ENCODE measurements at places on chromosomes 3 and 15.
A peak's percentile ranks its signal among the peaks of the same experiment; 100 is the strongest.

DNA sequence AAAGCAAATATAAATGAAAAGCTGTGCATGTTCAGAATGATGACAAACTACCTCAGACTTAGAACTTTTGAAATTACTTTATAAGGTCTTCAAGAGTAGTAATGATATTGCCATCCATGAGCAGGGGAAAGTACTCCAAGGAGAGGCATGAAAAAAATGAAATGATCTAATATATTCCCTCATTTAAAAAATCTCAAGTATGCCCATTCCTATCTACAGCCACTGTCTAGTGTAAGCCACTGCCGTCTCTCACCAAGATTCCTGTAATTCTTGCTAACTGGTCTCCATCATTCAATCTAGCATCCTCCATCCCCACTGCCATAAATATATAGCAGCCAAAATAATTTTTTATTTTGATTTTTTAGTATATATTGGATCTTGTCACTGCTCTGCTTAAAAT is 258.8 kb downstream of the PLOD2 start:
- no peaks in the 10 kb centered on the region for H3K4me1 ChIP-seq
- H3K27me3 ChIP-seq = no peaks in the 10 kb centered on the region
- no peak overlapping the region for H3K27ac ChIP-seq
- no peak for DNase-seq
- no peaks in the 10 kb centered on the region for H3K36me3 ChIP-seq

- no peak overlapping the region for H3K27ac ChIP-seq
- no peak overlapping the region for H3K4me3 ChIP-seq
- DNase-seq = no peak
- H3K36me3 ChIP-seq = no peaks in the 10 kb centered on the region
Measured at GRCh38 chr3:143134471-143134870, 14.9 kb downstream of the CHST2 start.

GRCh38 chr3:129022114-129023007 is 21.3 kb downstream of the EFCC1 start:
- H3K27ac ChIP-seq = no peak overlapping the region
- no peak for DNase-seq
- H3K4me3 ChIP-seq = no peak overlapping the region
- H3K27me3 ChIP-seq = no peaks in the 10 kb centered on the region
- H3K36me3 ChIP-seq = no peaks in the 10 kb centered on the region

DNA sequence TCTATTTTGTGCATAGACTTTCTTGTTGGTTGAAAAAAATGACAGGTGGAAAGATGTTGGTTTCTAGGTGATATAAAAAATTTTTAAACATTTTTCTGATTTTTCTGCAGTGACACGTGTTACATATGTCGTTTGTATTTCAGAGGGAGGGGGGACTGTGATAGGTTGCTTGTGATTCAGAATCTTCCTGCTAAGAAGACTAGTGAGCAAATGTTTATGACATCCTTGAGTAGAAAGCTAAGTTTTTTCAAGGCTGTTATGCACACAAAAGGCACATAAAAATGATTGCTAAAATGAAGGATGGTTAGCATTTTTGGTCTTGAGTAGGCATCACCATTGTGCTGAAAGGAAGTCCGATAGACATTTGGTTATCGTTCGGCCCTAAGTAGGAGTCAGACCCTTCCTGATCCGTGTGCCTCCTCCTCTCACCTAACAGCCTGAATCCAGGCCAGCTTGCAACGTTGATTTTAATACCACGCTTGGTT is 1.5 kb downstream of the ZNF639 start:
- DNase-seq = no peak
- peak overlapping the region; percentile 90 for H3K27ac ChIP-seq
- H3K4me1 ChIP-seq = peaks cover 39% of the 10 kb centered on the region
- H3K4me3 ChIP-seq = peak overlapping the region; percentile 85
- peaks cover 30% of the 10 kb centered on the region for H3K36me3 ChIP-seq

GRCh38 chr3:140929446-140929845 is 12.2 kb upstream of the SLC25A36 start:
- H3K36me3 ChIP-seq = no peaks in the 10 kb centered on the region
- no peak for DNase-seq
- H3K4me1 ChIP-seq = no peaks in the 10 kb centered on the region
- no peak overlapping the region for H3K27ac ChIP-seq

DNA sequence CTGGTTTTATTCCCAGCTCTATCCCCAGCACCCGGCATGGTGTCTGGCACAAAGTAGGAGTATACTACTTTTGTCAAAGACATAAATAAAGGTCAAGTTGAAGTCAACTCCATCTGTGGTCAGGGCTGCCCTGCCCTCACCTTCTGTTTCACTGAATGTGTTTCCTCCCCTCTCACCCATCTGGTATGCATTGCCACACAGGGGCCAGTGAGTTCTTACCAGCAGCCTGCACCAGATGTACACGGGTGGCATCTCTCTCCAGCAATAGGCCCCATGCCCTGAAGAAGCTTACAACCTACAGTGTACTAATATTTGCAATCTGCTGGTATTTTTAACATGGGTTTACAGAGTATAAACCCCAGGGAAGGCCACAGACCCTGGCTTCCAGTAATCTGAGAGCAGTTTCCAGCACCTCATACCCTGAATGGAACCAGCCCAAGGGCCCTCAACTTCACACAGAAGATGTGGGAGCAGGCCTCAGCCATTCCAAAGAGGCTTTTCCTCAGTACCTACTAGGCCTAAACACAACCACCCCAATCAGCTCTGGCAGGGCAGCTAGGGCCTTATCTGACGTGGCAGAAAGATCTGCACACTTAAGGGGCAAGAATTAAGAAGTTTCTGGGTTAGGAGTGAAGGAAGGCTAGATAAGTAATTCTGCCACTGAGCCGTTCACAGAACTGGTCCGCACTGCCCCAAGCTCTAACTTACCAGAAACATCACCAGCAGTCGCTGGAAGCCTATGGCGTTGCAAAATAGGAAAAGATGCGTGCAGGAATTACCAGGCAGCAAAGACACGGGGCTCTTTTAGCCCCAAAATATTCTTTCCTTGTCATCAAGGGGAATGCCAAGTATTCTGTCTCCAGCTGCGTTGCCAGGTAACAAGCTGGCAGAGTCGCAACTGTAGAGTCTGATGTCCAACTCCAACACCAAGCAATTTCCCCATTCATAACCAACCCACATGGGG is 2.1 kb downstream of the IDH2 start:
- H3K36me3 ChIP-seq = peaks cover 11% of the 10 kb centered on the region
- no peaks in the 10 kb centered on the region for H3K27me3 ChIP-seq
- DNase-seq = peak; percentile 38
- H3K27ac ChIP-seq = peak overlapping the region; percentile 82

DNA sequence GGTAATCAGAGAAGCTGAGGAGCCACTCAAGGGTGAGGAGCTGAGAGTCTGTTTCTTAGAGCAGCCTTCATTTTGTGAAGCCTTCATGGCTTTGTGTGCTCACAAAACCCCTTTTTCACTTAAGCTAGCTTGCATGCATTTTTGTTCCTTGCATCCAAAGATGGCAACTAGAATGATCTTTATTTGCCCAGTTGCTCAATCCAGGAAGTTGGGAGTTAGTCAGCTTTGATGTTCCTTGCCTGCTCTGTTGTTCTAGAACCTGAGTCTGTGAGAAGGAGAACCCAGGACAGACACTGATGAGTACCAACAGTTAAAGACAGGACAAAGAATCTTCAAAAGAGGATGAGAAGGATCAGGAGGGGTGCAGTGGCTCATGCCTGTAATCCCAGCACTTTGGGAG is 81.8 kb downstream of the IL20RB start:
- no peak overlapping the region for H3K27ac ChIP-seq
- H3K27me3 ChIP-seq = peaks cover 2% of the 10 kb centered on the region
- DNase-seq = no peak
- no peaks in the 10 kb centered on the region for H3K4me1 ChIP-seq

- DNase-seq = no peak
- H3K4me1 ChIP-seq = no peaks in the 10 kb centered on the region
- H3K27ac ChIP-seq = no peak overlapping the region
- no peaks in the 10 kb centered on the region for H3K36me3 ChIP-seq
- H3K27me3 ChIP-seq = no peaks in the 10 kb centered on the region
Measured at GRCh38 chr3:148084931-148085330, 612.8 kb upstream of the AGTR1 start.

GRCh38 chr3:58384381-58385090 is 49.1 kb downstream of the PDHB start:
- H3K4me1 ChIP-seq = peaks cover 7% of the 10 kb centered on the region
- H3K27ac ChIP-seq = no peak overlapping the region
- DNase-seq = no peak
- no peaks in the 10 kb centered on the region for H3K27me3 ChIP-seq

DNA sequence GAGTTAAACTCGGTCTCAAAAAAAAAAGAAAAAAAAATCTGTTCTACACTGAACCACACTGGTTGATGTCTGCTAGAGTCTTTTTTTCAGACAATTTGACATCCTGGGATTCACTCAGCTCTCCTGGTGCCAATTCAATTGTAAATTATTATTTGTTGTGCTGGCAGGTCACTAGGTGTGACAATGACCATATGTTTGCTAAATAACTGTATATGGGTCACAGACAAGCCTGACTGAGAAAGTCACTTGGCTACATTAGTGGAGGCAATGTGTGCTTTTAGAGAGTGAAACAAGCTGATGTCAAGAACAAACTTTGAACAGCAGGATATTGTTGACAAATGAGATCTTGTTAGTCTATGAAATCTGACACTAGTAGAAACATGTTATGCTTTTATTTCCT is 1379.1 kb downstream of the ZPLD1 start:
- H3K4me1 ChIP-seq = no peaks in the 10 kb centered on the region
- H3K36me3 ChIP-seq = no peaks in the 10 kb centered on the region
- DNase-seq = no peak
- H3K4me3 ChIP-seq = no peak overlapping the region

DNA sequence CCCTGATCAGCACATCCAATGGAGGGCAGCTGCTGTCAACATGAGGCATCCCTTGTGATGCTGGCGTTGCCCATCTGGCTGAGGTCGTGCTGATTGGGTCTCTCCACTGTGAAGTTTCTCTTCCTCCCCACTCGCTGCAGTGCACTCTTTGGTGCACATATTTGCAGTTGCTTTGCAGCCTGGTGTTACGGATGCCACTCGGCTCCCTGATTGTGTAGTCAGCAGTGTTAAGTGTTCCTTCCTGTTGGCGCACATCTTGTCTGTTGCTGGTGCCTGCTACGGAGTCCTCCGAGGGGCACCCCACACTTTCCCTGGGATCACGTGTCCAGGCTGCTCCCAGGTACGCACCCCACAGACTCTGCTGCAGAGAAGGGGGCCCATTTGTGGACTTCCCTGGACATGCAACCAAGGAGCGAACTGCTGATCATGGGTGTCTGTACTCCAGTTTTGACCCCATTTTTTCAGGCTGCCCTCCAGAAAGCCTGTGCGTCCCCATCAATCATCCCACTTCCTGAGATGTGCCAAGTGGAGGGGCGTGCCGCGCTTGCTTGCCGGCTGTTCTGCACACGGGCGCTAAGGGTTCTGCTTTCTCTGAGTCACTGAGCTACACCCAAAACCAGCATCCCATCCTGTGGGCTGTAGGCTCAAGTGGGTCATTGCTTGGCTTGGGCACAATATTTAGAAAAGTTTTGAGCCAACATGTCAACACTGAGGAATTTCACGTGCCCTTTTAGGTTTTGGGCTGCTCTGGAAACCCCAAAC is 98.6 kb downstream of the FBLN2 start:
- peaks cover 27% of the 10 kb centered on the region for H3K27me3 ChIP-seq
- no peaks in the 10 kb centered on the region for H3K36me3 ChIP-seq
- peaks cover 21% of the 10 kb centered on the region for H3K4me1 ChIP-seq
- no peak overlapping the region for H3K27ac ChIP-seq

DNA sequence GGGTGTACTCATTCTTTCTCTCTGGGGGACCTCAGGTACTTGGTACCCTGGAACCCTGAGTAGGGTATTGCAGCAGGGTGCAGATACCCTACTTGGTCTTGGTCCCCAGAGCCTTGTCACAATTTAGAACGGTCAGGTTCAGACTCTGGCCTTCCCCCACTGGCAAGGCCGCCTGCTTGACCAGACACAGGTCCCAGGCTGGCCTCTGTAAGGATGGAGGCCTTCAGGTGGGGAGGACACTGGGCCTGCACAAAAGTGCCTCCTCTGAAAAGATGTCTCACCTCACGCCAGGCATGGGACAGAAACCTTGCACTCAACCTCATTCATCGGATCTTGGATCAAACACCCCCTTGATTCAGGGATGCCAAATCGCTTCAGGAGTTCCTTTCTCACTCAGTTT is 158.4 kb downstream of the KLF13 start:
- H3K4me1 ChIP-seq = peaks cover 72% of the 10 kb centered on the region
- H3K4me3 ChIP-seq = peak overlapping the region; percentile 84
- H3K27ac ChIP-seq = no peak overlapping the region
- H3K36me3 ChIP-seq = peaks cover 3% of the 10 kb centered on the region

GRCh38 chr15:41553731-41554130 is 5.3 kb upstream of the TYRO3 start:
- H3K27ac ChIP-seq = no peak overlapping the region
- H3K4me3 ChIP-seq = no peak overlapping the region
- no peaks in the 10 kb centered on the region for H3K36me3 ChIP-seq
- H3K27me3 ChIP-seq = peaks cover 10% of the 10 kb centered on the region
- H3K4me1 ChIP-seq = peaks cover 14% of the 10 kb centered on the region
- no peak for DNase-seq

DNA sequence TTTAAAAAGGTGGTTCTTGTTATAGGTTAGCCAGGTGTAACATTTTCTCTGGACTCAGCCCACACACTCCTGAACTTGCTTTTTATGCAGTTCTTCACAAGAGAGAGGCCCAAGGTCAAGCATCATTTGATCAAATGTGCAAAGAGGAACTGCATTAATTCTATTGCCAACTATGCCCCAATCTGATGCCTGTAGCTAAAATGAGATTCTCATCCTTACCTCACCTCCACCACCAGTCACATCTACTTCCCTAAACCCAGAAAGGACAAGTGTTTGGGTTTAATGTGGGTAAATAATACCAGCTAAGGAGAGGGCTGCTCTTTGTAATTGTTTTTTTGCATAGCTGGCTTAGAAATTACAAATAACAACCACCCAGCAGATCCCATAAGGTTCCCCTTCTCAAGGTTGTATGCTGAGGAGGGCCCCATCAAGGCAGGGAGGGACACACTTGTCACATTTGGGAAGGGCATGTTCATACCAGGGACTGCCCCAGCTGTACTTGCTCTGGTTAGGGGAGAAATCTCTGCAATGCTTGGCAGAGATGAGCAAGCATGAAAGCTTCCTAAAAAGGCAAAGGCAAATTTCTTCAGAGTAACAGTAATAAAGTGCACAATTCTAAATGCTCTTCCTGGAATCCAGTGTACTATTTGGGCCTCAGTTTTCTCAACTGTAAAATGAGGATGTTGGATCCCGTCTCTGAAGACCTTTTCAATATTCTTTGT is 76.2 kb downstream of the TGFBR2 start:
- no peak for DNase-seq
- peaks cover 94% of the 10 kb centered on the region for H3K4me1 ChIP-seq
- no peaks in the 10 kb centered on the region for H3K27me3 ChIP-seq
- H3K27ac ChIP-seq = peak overlapping the region; percentile 73
- H3K36me3 ChIP-seq = peaks cover 82% of the 10 kb centered on the region

All from activated naive CD8-positive, alpha-beta T cell treated with anti-CD3 and anti-CD28 coated beads, Interleukin-2, amount 50 U/mL, for 24 hours (primary cell).